Activated naive CD4-positive, alpha-beta T cell treated with anti-CD3 and anti-CD28 coated beads, Interleukin-2, amount 50 U/mL, for 72 hours (primary cell): ENCODE measurements at places on chromosomes 16 and 17.
A peak's percentile ranks its signal among the peaks of the same experiment; 100 is the strongest.

DNA sequence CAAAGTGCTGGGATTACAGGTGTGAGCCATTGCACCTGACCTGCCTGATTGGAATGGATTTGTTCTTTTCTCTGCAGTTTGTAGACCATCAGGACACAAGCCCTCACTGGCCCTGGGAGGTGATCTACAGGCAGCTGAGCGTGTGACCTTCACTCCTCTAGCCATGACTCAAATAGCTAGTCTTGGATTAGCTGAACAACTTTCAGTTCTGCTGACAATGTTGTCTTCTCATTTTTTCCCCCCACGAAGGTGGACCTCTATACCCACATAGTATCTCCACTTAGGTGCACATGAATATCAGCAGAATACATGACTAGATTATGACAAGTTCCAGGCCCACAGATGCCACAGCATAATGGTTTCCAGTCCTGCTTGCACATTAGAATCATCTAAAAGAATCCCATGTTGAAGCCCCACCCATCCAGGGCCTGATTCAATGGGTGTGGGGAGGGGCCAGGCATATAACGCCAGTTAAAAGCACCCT lies 36.8 kb downstream of the HS3ST3B1 start:
- peak; percentile 60 for DNase-seq

DNA sequence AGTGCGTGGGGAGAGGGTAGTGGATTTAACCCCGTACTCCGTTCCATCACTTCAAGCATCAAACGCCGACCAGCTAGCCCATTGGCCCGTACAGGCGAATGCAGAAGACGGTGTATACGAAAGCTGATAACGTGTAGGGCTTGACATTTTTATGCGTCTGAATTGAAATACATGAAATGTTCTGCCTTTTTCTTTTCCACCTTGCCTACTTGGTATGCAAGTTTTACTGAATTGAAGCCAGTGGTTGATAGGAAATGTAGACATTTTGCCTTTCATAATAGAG lies 834 bp upstream of the STAT3 start:
- no peak for DNase-seq

DNA sequence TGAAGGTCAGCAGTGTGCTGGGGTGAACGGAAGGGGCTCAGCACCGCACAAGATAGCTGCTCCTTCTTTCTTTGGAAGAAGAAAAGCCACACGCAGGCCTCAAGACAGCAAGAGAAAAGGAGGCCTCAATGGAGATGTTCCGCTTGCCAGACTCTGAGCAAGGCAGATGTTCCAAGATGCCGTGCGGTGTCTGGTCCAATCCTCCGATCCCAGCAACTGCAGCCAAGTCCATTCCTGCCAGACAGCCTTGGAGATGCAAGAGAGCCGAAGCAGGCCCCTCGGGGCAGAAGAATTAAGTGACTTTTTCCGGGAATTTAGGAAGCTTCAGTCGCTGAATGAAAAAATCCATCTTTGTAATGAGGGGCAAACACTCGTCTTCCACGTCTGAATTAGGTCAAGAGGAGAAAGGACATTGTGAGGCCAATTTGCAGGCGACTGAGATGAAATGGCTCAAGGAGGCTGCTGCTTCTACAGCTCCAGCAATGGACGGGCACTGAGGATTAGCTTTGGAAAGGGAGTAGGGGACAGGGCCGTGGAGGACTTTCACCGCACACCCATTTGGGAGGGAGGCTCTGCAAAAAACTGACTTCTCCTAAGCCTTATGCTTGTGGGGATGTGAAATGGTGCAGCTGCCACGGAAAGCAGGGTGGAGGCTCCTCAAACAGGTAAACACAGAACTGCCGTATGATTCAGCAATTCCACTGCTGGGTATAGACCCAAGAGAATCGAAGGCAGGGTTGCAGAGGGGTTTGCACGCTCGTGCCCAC lies 44.7 kb downstream of the RPH3AL start:
- no peak for DNase-seq

GRCh38 chr16:81544261-81544660 lies 99.7 kb downstream of the CMIP start:
- DNase-seq, result no peak

GRCh38 chr17:34313164-34313563 lies 6.1 kb upstream of the CCL8 start:
- no peak for DNase-seq

DNA sequence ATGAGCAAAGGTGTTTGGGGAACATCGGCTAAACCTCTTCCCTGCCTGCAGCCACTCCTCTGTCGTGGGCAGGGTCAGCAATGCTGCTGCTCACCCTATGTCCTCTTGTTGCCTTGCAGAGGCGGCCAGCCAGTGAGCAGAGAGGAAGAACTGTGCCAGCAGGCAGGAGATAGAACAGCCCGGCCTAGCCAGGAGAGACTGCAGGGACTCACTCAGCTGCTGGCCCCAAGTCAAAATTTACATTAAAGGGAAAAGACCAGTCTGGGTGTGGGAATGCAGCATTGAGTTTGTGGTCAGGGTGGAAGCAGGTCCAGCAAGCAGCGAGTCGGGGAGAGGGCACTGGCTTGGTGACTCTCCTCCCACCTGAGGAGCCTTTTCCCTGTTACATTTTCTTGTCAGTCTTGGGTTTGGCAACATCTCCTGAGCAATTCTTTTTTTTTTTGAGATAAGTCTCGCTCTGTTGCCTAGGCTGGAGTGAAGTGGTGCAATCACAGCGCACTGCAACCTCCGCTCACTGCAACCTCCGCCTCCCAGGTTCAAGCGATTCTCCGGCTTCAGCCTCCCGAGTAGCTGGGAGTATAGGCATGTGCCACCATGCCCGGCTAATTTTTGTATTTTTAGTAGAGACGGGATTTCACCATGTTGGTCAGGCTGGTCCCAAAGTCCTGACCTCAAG lies 22.7 kb downstream of the LIG3 start:
- no peak for DNase-seq

DNA sequence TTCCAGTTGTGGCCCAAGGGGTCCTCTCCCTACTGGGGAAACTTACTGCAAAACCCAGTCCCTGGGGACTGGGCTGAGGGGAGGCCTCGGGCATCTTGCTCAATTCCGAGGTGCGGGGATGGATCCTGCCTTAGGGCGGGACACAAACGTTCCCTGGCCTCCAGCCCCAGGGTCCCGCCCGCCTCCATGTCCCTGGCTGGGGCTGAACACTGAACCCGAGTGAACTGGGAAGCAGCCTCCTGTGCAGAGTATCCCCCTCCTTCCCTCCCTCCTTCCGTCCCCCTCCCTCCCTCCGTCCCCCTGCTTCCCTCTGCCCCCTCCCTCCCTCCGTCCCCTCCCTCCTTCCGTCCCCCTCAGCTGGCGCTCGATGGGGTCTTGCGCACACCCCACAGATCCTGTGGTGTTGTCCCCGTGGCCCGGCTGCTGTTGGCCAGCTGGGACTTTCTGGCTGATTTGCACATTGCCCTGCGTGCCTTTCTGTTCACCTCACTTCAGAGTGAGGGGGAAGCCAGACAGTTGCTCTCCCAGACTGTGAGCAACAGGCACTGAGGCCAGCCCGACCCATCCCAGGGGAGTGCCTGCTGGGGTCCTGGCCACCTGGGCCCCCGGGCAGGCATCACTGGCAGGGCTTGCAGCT lies 5.5 kb downstream of the TRAF7 start:
- no peak for DNase-seq

DNA sequence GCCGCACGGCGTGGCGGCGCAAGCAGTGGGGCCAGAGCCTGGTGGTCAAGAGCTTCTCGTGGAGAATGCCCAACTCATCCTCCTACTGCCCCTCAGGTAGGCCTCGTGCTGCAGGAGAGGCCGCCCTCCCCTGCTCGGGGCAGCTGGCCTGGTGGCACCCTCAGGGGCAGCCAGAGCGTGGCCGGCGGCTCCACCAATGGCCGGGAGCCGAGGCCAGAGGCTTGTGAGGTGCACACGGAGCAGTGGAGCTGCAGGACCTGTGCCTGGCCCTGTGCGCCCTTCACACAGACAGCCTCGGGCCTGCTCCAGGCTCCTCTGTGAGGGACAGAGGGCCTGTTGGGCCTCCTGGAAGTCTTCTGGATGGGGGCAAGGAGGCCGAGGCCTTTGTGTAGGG lies 85.5 kb downstream of the NPIPB11 start:
- no peak for DNase-seq

DNA sequence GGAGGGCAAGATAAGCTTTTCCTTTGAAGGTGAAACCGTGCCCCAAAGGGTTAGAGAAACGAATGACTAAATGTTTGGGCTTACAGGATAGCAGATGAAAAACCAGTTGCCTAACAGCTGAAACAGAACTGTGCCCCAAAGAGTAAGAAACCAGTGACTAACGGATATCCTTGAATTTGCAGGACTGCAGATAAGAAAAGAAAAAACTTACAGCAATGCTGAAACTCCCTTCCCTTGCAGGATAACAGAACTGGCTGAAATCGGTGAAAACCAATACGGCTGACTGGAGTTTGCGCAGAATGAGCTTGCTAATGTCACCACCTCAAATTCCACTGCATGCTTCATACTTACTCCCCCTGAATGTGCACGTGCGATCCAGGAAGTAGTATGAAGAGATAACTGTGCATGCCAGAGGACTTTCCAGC lies 175.2 kb upstream of the NLRP1 start:
- DNase-seq, result no peak

DNA sequence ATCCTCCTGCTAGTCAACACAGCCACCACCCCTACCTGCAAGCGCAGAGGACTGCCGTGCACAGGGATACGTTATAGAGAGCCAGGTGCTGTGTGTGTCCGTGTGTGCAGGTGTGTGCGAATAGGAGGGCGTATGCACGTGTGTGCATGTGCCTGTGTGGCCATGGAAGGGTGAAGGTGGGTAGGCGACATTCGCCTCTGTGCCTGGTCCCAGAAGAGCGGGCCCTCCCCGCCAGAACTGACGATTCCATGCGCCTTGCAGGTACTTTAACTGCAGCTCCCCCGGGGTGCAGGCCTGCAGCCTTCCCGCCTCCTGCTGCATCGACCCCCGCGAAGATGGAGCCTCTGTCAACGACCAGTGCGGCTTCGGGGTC lies 8.7 kb downstream of the PDE6G start:
- no peak for DNase-seq

- DNase-seq, result no peak
Measured at GRCh38 chr16:85751698-85752501, 1.0 kb upstream of the C16orf74 start.

- no peak for DNase-seq
Measured at GRCh38 chr17:65008882-65009281, 47.7 kb downstream of the GNA13 start.

DNA sequence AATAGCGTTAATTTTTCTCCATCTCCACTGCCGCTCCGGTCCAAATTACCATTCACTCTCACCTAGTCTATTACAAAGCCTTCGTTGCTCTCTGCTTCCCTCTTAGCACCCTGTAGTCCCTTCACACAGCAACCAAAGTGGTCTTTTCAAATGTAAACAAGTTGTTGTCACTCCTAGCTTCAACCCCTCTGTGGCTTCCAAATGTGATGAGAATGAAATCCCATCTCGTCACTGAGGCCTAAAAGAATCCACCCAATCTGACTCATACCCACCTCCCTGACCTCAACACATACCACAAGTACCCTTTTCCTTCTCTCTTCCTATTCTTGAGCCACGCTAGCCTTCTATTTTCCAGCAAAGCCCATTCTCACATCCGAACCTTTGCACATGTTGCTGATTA lies 2.2 kb upstream of the PELP1 start:
- no peak for DNase-seq

GRCh38 chr17:57455063-57455914 lies 199.0 kb downstream of the MSI2 start:
- peak; percentile 42 for DNase-seq

DNA sequence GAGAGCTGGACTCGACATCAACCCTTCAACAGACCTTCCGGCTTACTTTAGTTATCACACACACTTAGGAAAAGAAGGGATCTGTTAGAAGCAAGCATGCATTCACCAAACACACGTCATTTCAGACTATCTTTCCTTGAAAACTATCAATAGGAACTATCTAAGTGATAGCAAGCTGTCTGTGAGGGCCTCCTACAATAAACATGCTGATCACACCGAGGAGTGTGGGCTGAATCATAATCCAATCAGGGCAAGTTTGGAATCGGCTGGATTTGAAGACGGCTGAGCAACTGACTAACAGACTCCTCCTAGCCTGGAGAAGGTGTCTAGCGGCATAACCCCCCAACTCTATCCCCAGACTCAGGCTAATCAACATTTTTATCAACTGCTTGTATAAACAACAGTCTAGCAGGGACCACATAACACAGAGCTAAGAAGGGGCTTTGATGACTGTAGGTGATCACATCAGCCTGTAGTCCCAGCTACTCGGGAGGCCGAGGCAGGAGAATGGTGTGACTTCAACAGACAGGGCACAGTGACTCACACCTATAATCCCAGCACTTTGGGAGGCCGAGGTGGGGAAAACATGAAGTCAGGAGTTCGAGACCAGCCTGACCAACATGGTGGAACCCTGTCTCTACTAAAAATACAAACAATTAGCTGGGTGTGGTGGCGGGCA lies 14.1 kb downstream of the NXN start:
- DNase-seq, result no peak
